Right lobe of liver (tissue), 6 donors: ENCODE measurements at places on chromosomes 3 and 15. TPM values are rescaled to one million over a fixed set of nuclear protein-coding genes. Genes with fewer than 3 reads are reported as not detected.

The C15orf40 gene
- total RNA-seq: 10.7 TPM

The TMEM158 gene
- 0.59 TPM for total RNA-seq

DNA sequence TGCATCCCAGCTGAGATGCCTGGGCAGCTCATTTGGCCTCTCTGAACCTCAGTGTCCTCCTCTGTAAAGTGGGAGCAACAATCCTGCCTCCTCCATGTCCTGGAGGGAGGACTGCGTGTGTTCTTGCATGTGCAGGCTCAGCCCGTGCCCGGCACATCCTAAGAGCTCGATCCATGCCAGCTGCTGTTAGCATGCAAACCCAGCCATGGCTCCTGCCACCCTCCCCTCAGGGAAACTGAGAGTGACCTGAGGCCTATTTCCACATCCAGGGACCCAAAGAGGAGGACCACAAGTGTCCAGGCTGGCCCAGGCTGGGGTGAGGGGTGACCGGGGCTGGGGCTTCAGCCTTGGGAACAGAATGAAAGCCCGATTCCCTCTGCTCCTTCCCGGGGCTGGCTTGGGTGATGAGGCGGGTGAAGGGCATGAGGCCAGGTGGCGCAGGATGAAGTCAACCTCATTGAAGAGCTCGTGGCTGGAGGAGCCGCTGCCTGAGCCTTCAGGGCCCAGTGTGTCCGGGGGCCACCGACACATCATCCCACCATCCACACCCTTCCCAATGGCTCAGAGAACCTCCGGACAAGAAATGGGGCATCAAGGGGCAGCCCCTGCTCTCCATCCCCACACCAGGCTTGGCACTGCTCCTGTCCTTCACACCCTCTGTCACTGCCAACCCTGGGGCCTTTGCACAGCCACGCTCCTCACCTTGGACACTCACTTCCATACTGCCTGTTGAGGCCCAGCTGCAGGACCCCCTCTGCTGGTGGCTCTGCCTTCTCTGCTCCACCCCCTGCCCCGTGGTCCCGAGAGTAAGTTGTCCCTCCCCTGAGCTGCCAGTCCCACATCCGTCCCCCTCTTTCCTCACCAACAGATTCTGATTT lies 42.5 kb downstream of the ADAMTS7 start:
- DNase-seq: no peak

GRCh38 chr15:92178911-92179310 lies 214.8 kb upstream of the ST8SIA2 start:
- no peak for DNase-seq

GRCh38 chr15:23438816-23439466 lies 8.1 kb downstream of the GOLGA6L2 start:
- no peak for DNase-seq

DNA sequence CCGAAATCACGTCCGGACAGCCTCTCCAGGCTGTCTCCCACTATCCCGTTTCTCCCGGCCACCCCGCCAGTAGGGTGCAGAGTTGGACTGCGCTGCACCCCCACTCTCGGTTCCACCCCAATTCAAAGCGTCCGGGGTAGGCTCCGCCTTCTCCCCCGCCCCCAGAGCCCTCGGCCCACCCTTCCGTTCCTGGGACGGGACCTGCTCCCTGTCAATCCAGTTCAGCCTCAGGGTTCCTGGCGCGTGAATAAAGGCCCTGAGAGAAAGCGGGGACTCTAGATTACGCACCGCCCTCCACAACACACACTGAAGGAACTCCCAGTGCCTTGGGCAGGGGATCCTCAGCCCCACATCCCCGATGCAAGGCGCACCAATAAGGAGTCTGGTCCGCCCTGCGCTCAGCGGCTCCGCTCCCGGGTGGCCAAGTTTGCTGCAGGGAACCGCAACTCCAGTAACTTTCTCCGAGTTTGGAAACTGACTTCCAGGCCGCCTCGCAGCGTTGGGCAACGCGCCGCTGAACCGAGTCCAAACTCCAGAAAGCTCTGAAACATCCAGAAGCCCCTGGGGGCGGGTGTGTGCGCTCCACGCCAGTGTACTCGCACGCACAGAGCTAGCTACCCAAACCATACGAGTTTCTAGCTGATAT lies 1.9 kb downstream of the ADAMTS9 start:
- peak; percentile 92 for DNase-seq

The DUOX1 gene
- not detected for total RNA-seq

The ST3GAL6 gene
- 24.5 TPM for total RNA-seq

- DNase-seq: no peak
These were observed 49.1 kb downstream of the TLNRD1 start for GRCh38 chr15:81049835-81050234.

The EEFSEC gene
- total RNA-seq: 23.2 TPM

DNA sequence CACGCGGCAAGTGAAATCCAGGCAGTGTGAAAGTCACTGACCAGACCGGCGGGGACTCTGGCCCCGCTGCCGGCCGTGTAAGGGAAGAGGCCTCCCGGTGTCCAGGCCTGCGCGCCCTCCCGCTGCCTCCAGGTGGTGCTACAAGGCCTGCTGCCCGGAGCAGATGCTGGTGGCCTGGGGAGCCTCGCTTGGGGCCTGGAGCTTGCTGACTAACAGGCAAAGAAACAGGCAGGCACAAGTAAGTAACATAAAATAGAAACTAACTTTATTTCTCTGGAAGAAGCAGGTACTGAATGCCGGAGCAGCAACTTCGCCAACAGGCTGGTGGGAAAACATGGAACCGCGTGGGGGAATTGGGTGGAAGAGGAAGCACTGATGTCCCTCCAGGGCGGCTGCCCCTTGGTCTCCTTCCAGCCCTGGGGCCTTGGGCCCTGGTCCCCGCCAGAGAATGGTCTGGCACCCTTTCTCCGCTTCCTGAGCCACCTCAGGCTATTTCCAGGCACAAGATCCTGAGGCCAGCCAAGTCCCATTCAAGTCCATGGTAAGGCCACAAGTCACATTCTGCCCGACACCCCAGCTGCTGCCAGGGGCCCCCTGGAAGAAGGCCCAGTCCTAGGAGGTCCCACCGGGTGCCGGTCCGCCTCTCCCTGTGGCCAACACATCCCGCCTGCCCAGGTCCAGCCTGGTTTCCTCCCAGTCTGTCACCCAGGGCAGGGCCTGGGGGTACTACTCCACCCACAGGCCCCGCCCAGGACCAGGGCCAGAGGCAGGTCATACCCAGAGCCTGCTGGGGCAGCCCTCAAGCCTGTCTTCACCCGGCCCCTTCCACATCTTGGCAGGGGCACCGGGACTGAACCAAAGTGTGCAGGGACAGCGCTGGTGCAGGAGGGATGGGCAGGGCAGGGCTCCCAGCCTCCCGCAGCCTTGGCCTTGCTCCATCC lies 45.0 kb downstream of the TNK2 start:
- DNase-seq: peak; percentile 92

GRCh38 chr3:111292117-111292516 lies 220.5 kb downstream of the NECTIN3 start:
- no peak for DNase-seq

- no peak for DNase-seq
These were observed 2.1 kb upstream of the RFT1 start for GRCh38 chr3:53132347-53132746.

The HYKK gene
- total RNA-seq: 4.6 TPM

DNA sequence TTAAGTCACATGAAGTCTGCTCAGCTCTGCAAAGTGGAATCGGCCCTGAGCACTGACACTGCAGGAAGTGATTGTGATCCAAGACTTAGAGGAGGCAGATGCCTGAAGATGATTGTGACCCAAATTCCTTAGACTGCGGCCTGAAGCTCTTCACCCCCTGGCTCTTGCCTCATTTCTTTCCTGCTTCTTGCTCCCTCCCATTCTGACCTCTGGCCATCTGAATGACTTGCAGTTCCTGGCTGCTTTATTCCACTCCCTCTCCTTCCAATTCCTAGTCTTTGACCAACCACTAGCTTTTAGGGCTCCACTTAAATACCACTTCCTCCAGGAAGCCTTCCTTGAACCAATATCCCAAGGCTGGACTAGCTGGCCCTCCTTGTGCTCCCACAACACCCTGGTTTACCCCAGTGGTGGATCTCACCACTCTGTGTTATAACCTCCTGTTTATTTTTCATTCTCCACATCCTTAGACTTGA lies 9.9 kb upstream of the EPB42 start:
- no peak for DNase-seq

The C3orf33 gene
- total RNA-seq: 1.9 TPM
